Stimulated activated CD8-positive, alpha-beta memory T cell treated with anti-CD3 and anti-CD28 coated beads, Interleukin-15, amount 100 ng/mL, for 24 hours (primary cell): ENCODE measurements at places on chromosomes 5 and 9.

DNA sequence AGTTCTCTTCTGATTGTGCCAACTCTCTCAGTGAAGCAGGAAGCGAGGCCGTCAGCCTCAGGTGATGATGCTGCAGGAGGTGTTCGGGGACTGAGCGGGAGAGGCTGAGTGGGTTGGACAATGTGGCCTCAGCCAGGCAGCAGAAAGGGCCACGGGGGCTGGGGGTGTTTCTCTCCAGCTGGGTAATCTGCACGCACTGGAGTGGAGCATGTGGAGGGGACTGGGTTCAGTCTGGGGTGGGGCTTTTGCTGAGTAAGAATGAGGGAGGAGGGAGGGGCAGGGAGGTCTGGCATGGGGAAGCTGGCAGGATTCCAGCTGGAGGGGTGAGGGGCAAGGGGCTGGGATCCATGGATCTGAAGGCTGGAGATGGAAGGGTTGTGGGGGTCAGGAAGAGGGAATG is 60.8 kb upstream of the PHYKPL start:
- no peak for DNase-seq

- no peak for DNase-seq
Observed at GRCh38 chr5:155021842-155022241, 8.3 kb downstream of the KIF4B start.

DNA sequence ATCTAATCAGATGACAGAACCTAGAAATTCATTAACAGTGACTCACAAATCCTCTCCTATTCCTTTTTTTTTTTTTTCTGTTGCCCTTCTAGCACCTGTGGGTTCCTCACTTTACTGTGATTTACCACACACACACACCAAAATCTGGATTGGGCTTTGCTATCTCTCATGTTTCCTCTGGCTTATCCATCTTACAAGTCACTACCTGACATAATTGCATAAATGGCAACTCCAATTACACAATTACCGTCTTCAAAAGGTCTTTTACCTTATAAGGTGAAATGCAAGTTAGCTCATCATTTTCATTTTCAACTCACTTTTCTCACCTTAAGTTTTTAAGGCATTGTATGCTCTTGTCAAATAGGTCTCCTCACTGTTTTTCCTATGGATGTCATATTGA is 426.3 kb upstream of the MEF2C start:
- DNase-seq = no peak

- no peak for DNase-seq
Observed at GRCh38 chr5:33153831-33154230, 286.9 kb upstream of the TARS1 start.

DNA sequence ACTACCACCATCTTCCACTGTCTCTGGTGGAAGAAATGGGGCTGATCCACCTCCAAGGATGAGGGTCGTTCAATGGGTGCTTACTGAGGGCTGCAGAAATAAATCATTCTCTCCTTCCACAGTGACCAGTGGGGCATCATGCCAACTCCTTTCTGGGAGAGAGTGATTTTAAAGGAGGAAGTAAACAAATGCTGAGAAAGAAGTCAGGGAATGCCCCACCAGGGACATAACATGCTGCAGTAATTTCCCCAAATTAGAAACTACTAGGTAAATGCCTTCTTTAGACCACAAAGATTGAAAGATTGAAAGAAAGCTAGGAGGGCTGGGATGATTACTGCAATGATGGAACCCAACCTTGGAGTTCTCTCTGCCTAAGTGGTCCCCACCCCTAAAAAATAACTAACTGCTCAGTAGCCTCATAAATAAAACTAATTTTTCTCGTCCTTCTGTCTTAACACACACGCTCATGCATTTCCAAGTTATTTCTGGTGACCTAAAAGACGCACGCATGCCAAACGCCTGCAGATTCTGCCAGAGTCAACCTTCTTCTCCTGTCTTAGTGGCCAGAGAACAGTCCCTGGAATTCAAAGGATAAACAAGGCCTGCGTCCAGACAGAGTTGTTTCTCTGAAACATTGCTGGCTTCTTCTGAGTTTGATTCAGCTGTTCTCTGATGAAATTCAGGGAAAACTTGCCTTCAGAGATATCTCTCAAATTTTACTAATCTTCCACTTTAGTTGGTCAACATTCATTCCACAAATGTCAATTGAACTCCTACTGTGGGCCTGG is 250.0 kb downstream of the NR3C1 start:
- no peak for DNase-seq

DNA sequence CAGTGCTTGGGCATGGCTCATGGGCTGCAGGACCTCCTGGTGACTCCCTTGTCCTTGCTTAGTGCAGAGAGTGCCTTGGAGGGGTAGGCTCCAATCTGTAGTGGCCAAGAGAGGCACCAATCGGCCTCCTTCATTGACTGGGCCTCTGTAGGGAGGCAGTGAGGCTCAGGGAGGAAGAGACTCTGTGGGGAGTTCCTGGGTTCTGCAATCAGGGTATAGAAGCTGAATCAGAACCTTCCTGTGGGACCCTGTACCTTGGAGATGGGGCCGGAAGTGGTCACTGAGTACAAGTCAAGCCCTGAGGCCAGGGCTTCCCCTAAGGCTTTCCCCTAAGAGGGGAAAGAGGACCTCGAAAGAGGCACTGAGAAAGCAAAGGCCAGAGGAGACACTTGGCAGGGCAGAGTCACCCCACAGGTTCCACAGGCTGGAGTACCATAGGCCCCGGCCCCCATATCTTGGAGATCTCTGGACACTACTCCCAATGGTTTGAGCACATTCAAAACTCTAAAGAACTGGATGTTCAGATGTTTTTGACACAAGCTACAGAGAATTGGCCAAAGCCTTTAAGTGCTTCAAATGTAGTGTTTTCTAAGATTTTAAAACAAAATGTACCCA is 190.5 kb downstream of the HSPA4 start:
- no peak for DNase-seq

DNA sequence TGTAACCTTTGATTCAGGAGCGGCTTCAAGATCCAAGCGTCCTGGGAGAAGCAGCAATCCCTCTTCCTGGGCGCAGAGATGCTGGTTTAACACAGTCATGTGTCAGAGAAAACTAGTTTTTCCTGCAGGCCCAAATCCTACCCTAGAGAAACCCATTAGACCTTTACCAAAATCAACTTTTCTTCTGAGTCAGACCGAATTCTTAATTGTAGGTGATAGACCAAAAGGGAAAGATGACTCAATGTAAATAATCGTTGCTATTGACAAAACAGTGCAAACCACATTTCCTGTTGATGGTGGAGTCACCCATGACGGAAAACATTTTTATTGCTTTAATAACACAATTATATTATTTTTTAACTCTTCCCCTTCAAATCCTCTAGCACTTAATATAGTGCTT is 40.1 kb downstream of the SLC1A1 start:
- DNase-seq = no peak
